ENCODE measurements at places on chromosomes 7 and 10. TPM values are rescaled to one million over a fixed set of nuclear protein-coding genes. Genes with fewer than 3 reads are reported as not detected.

Gene FAM25C
- total RNA-seq: not detected

Gene GRM3
- not detected for total RNA-seq

Gene RASSF4
- total RNA-seq: 2.8 TPM

Gene CALML3
- not detected for total RNA-seq

Gene SUMF2
- 125 TPM for total RNA-seq

GRCh38 chr10:34670081-34670480 lies 145.0 kb downstream of the PARD3 start:
- no peaks in the 10 kb centered on the region for H3K27me3 ChIP-seq
- H3K27ac ChIP-seq: no peak overlapping the region
- DNase-seq: no peak
- H3K36me3 ChIP-seq: no peaks in the 10 kb centered on the region

GRCh38 chr10:130036296-130037065 lies 72.4 kb upstream of the EBF3 start:
- no peaks in the 10 kb centered on the region for H3K36me3 ChIP-seq
- no peak overlapping the region for H3K27ac ChIP-seq
- H3K27me3 ChIP-seq: peaks cover 8% of the 10 kb centered on the region
- no peak overlapping the region for H3K4me3 ChIP-seq
- no peaks in the 10 kb centered on the region for H3K4me1 ChIP-seq
- DNase-seq: no peak

DNA sequence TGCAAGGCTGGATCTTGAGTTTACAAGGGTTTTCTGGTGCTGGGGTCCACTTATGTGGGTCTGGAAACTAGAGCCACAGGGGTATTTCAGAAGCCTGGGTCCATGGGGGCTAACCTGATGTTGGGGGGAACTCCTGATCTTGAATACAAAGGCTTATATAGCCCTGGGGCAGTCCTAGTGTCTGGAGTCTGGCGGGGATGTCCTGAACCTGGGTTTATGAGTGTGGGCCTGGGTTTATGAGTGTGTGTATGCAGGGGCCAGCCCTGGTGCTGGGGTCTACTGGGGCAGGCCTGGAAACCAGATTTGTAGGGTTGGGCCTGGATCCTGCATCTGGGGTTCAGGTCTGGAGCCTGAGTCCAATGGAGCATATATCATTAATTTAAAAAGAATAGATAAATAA lies 146.5 kb upstream of the C1GALT1 start:
- no peaks in the 10 kb centered on the region for H3K27me3 ChIP-seq
- H3K4me3 ChIP-seq: no peak overlapping the region
- no peaks in the 10 kb centered on the region for H3K4me1 ChIP-seq
- no peaks in the 10 kb centered on the region for H3K36me3 ChIP-seq

DNA sequence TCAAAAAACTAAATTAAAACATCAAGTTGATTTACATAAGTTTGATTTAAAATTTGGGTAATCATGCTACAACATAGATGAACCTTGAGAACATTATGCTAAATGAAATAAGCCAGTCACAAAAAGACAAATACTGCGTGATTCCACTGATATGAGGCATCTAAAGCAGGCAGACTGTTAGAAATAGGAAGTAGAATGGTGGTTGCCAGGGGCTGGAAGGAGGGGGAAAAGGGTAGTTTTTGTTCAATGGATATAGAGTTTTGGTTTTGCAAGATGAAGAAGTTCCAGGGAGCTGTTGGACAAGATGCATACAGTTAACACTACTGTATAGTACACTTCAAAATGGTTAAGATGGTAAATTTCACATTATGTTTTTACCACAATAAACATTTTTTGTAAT lies 45.0 kb upstream of the IFRD1 start:
- no peak overlapping the region for H3K27ac ChIP-seq
- H3K27me3 ChIP-seq: peaks cover 17% of the 10 kb centered on the region
- H3K36me3 ChIP-seq: no peaks in the 10 kb centered on the region
- no peaks in the 10 kb centered on the region for H3K4me1 ChIP-seq

DNA sequence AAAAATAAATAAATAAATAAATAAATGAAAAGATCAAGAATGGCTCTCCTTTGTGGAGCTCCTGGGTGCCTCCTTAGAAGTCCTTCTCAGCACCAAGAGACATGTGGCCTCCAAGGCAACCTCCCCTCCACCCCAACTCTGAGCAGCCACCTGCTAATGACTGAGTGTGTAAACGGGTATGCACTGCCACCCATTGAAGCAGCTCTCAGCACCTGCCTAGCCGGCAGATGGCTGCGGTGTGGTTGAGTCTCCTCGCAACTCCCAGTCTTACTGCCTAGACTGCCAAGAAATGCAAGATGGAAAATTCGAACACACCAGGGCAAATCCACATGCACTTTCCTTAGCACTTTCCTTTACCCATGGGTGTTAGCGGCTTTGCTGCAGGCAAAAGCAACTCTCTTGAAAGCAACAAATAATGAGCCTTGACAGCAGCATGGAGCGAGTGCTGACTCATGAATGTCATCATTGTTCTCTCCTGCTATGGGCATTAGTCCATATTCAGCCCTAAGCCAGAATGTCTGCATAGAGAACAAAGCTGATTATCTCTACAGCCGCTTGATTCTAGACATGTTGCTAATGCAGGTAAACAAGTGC lies 913.9 kb upstream of the AUTS2 start:
- DNase-seq: no peak
- H3K27me3 ChIP-seq: no peaks in the 10 kb centered on the region
- H3K4me1 ChIP-seq: no peaks in the 10 kb centered on the region
- no peaks in the 10 kb centered on the region for H3K36me3 ChIP-seq

DNA sequence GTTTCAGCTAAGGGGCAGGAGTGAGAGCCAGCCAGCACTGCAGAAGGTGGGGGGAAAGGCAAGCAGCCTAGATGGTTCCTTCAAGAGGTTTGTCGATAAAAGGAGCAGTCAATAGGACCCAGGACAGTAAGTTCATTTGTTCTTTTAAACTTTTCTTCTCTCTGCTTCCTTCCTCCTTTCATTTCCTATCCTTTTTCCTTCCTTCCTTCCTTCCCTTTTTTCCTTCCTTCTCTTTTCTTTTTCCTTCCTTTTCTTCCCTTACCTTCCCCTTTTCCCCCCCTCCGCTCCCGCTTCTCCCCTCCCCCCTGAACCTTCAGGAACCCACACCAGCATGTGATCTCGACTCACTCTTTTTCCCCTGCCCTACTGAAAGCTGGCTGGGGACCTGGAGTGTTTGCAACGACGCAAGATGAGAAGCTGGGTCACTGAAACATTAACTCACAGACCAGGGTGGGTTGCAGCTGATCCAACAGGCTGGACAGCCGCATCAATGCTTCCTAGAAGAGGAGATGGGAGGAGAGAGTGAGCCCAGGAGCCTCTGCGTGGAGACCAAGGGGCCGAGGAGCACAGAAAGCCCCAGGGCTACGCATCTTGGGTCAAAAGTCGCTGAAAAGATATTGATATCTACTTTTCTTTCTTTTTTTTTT lies 103.4 kb upstream of the SDK1 start:
- H3K27ac ChIP-seq: no peak overlapping the region
- H3K36me3 ChIP-seq: no peaks in the 10 kb centered on the region
- H3K4me3 ChIP-seq: no peak overlapping the region
- H3K27me3 ChIP-seq: peaks cover 6% of the 10 kb centered on the region

DNA sequence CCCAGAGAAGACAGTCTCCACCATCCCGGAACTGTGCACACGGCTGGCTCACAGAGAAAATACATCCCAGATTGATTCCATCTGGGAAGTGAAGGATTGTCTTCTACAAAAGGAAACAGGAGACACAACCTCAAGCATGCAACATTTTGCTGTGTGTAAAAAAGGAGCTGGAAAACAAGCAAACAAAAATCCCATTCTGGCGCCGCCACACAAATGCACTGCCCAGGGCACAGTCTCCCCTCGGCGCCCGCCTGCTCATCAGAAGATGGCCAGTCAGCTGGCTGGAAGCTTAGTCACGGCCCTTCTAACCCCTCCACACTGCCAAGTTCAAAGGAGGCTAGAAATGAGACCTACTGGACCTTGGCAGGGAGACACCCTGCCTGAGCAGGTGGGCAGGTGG lies 14.1 kb upstream of the CYTH3 start:
- H3K4me1 ChIP-seq: no peaks in the 10 kb centered on the region
- no peaks in the 10 kb centered on the region for H3K27me3 ChIP-seq
- H3K36me3 ChIP-seq: no peaks in the 10 kb centered on the region
- no peak overlapping the region for H3K4me3 ChIP-seq
- DNase-seq: no peak
- H3K27ac ChIP-seq: no peak overlapping the region

- H3K4me3 ChIP-seq: peak overlapping the region; percentile 80
- peaks cover 32% of the 10 kb centered on the region for H3K27me3 ChIP-seq
- peak; percentile 84 for DNase-seq
- H3K4me1 ChIP-seq: peaks cover 52% of the 10 kb centered on the region
- H3K27ac ChIP-seq: no peak overlapping the region
- H3K36me3 ChIP-seq: no peaks in the 10 kb centered on the region
These were observed 855 bp upstream of the PALD1 start for GRCh38 chr10:70477661-70478162.

GRCh38 chr7:4137552-4137951 lies 544.5 kb upstream of the FOXK1 start:
- H3K27me3 ChIP-seq: no peaks in the 10 kb centered on the region
- no peak overlapping the region for H3K4me3 ChIP-seq
- H3K36me3 ChIP-seq: no peaks in the 10 kb centered on the region

GRCh38 chr7:98294798-98295382 lies 13.4 kb downstream of the BRI3 start:
- peak; percentile 49 for DNase-seq
- no peak overlapping the region for H3K4me3 ChIP-seq
- no peak overlapping the region for H3K27ac ChIP-seq
- no peaks in the 10 kb centered on the region for H3K4me1 ChIP-seq

DNA sequence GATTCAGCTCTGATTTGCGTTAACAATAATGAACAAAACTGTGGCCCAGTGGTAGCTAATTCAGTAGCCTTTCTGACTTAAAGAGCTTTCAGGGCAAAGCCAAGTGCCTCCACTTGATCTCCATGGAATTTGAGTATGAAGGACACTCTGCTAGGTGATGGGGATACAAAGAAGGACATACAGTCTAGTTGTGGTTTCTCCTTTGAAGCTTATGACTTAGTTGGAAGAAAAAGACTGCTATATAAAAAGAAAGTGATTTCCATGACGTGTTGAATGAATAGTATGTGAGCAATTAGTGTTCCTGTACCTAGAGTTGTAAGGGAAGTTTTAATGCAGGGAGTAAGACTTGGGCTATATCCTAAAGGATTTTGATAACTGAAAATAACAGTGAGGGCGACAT lies 8.3 kb downstream of the PDCD4 start:
- peak overlapping the region; percentile 12 for H3K4me3 ChIP-seq
- no peak for DNase-seq
- peak overlapping the region; percentile 40 for H3K27ac ChIP-seq
- H3K4me1 ChIP-seq: peaks cover 89% of the 10 kb centered on the region

DNA sequence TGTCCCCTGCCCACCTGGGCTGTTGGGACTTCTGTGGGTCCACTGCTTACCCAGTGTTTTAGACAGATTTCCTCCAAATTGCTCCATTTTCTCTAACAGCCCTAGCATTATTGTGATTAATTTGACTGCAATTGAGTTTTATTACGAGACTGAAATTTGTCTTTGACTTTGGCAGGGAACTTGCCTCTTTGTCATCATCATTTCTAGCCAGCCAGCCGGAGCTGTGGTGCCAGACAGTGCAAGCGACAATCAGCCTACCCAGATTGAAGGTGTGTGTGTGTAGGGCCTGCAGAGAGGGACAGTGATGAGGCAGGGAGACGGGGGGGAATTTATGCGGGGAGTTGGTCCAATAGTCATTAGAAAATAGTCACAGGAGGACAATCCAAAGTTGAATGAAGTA lies 743.0 kb downstream of the NRG3 start:
- no peak overlapping the region for H3K4me3 ChIP-seq
- no peaks in the 10 kb centered on the region for H3K27me3 ChIP-seq
- no peak overlapping the region for H3K27ac ChIP-seq

- no peak overlapping the region for H3K27ac ChIP-seq
- no peak overlapping the region for H3K4me3 ChIP-seq
- no peak for DNase-seq
- peaks cover 2% of the 10 kb centered on the region for H3K36me3 ChIP-seq
These were observed 662.7 kb upstream of the POT1 start for GRCh38 chr7:125592331-125592730.

- H3K4me3 ChIP-seq: no peak overlapping the region
- H3K27ac ChIP-seq: no peak overlapping the region
- DNase-seq: no peak
- H3K36me3 ChIP-seq: no peaks in the 10 kb centered on the region
- peaks cover 4% of the 10 kb centered on the region for H3K27me3 ChIP-seq
- peaks cover 11% of the 10 kb centered on the region for H3K4me1 ChIP-seq
These were observed 7.5 kb upstream of the EPHB6 start for GRCh38 chr7:142847353-142847752.

DNA sequence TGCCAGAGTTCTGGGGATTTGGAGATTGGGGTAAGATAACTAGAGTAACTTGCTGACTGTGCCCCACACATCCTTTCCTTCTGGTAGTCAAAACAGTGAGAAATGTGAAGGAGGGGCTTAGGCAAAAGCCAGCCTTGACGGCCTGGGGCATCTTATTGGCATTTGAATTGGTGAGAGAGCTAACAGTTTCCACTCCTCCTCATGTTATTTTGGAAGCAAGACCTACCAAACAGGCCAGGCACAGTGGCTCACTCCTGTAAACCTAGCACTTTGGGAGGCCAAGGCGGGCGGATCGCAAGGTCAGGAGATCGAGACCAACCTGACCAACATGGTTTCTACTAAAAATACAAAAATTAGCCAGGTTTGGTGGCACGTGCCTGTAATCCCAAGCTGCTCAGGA lies 596.6 kb downstream of the GRM8 start:
- no peak overlapping the region for H3K4me3 ChIP-seq
- DNase-seq: no peak
- no peaks in the 10 kb centered on the region for H3K27me3 ChIP-seq
- H3K27ac ChIP-seq: no peak overlapping the region
- no peaks in the 10 kb centered on the region for H3K36me3 ChIP-seq

GRCh38 chr10:7756360-7756992 lies 31.3 kb downstream of the KIN start:
- no peaks in the 10 kb centered on the region for H3K4me1 ChIP-seq
- no peak overlapping the region for H3K27ac ChIP-seq
- no peaks in the 10 kb centered on the region for H3K27me3 ChIP-seq
- H3K36me3 ChIP-seq: peaks cover 7% of the 10 kb centered on the region
- peak; percentile 19 for DNase-seq

DNA sequence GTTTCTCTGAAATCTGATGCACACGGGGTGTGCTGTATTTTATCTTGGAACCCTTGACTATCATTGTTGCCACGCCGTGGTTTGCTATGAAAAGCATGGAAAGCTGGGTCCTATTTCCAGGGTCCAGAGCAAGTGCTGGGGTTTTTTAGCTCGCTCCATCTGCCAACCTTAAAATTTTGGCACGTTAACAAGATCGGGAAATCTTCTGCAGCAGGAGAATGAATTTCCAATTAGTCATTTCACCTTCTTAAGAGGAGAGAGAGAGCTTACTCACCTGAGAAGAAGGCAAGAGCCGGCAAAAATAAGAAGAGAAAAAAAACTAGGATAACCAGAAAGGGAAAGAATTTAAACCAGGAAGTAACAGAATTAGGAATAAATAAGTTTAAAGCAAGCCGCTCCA lies 223.6 kb upstream of the CELF2 start:
- H3K4me1 ChIP-seq: no peaks in the 10 kb centered on the region
- no peak for DNase-seq
- peaks cover 23% of the 10 kb centered on the region for H3K27me3 ChIP-seq
- no peak overlapping the region for H3K4me3 ChIP-seq
- H3K27ac ChIP-seq: no peak overlapping the region
